ENCODE measurements at places on chromosomes 1 and 21.

GRCh38 chr1:206102292-206102936 is 14.8 kb downstream of the AVPR1B start:
- no peak for DNase-seq

GRCh38 chr1:59692591-59692990 is 122.2 kb upstream of the HOOK1 start:
- peak; percentile 17 for DNase-seq

GRCh38 chr1:56175211-56175610 is 404.2 kb downstream of the PLPP3 start:
- no peak for DNase-seq

- no peak for DNase-seq
Observed at GRCh38 chr1:220786057-220786336, 716 bp upstream of the MTARC1 start.

GRCh38 chr1:235270625-235271024 is 57.4 kb downstream of the ARID4B start:
- DNase-seq = no peak

- no peak for DNase-seq
Observed at GRCh38 chr1:186626356-186626932, 53.8 kb downstream of the PTGS2 start.

- DNase-seq = no peak
Observed at GRCh38 chr1:167469280-167469965, 48.9 kb downstream of the CD247 start.

DNA sequence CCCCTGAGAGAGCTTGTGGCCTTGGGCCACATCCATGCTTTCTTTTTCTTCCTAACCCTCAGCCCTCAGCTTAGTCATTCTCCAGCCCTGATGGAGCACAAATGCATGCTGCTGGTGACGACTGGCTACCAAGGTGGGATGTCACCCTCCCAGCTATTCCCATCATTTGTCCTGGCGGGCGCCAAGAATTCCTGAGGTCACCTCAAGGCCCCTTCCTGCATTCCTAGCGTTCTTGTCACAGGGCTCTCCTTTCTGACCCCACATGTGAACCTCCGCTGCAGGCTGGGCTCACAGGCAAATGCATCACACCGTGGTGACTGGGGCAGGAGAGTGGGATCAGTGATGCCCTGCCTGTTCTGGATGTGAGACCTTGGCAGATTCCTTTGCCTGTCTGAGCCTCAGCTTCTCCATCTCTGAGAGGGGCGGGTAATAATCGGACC is 53.4 kb upstream of the IFFO2 start:
- DNase-seq = no peak

- no peak for DNase-seq
Observed at GRCh38 chr1:172906778-172907592, 143.8 kb downstream of the TNFSF18 start.

GRCh38 chr1:16153999-16154673 is 1.7 kb downstream of the EPHA2 start:
- DNase-seq = no peak

DNA sequence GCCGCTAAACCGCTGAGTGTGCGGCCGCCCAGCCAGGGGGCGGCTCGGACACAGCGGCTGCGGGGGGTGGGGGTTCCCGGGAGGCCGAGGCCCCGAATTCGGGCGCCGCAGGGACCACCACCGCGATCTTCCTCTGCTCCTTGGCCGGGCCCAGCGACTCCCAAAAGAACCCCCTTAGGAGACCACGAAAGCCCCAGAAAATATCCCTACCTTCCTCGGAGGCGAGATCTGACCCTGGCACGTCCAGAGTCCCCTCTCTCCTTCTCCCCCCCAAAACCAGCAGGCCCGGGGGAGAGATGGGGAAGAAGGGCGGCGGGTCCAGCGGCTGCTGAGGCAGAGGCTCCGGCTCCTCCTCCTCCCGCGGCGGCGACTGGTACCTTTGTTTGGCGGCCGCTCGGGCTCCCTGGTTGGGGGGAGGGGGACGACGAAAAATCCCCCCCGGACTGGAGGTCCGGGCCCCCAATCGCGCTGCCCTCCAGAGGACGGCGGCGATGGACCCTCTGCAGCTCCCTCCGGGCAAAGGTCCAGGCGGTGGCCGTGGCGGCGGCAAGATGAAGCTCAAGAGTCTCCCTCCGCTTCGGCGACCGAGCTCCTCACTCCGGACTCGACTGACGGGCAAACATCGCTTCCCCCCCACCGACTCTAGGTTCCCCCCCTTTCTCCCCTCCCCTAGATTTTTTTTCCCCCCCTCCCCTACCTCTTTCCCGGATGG is at the start of gene ARID4B:
TSS of gene ARID4B (minus strand) at position 621 of the 712 bp plus-strand sequence. CDS start 1,260 bp downstream, outside the sequence.
- peak; percentile 67 for DNase-seq

GRCh38 chr1:215599418-215600074 is 32.4 kb downstream of the KCTD3 start:
- no peak for DNase-seq

DNA sequence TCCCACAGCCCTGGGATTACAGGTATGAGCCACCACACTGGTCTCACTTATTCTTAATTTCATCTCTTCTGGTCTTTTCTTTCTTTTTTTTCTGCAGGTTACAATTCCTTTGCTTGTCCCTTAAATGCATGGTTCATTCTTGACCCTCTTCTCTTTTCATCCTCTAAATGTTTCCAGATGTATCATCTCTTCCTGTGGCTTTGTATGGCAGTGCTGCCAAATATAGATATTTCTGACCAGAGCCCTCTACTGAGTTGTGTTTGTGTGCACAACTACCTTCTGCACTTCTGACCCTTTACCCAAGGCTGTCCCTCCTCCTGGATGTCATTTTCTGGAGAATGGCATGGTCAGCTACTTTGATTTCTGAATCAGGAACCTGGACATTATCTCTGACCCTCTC is 32.5 kb downstream of the OLFML3 start:
- DNase-seq = no peak

- DNase-seq = no peak
Observed at GRCh38 chr1:220701974-220702373, 11.8 kb downstream of the C1orf115 start.

DNA sequence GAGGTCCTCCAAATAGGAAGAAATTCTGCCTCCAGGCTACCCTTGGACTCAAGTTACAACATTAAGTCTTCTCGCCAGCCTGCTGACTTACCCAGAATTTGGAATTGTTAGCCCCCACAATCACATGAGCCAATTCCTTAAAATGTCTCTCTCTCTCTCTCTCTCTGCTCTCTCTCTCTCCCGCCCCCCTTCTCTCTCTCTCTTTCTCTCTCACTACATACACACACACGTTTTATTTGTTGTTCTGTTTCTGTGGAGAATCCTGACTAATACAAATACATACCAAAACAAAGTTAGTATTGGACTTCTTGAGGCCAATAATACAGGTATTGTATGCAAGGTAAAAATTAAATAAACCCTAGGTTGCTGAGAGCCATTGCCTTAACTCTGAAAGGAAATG is 72.1 kb downstream of the TNFSF18 start:
- no peak for DNase-seq

- DNase-seq = no peak
Observed at GRCh38 chr1:27049607-27050006, 37.0 kb upstream of the TENT5B start.

DNA sequence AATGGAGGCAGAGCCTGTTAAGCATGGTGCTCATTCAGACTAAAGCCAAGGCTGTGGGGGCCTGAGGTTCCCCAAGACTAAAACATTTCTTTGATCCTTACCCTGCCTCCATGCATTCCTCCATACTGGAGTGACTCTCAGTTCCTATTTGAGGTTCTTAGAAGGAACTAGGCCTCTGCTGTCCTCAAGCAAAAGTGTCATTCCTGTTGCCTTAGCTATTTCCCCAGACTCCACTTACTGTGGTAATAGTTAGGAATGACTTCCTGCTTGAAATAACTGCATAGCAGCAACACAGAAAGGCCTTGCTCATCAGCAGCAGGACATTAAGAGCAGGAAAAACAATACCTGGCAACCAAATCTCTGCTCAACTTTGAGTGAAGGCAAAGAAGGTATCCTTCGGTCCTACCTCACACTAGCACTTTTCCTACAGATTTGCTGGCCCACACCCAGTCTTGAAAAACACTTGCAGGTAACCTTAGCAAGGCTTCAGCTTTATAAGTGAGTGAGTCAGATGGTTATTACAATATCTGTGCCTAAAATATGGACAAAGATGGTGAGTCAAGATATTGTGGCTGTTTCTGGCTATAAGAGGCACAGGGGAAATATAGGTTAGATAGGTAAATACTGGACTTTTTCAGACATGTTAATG is 14.8 kb downstream of the LRRC41 start:
- no peak for DNase-seq

DNA sequence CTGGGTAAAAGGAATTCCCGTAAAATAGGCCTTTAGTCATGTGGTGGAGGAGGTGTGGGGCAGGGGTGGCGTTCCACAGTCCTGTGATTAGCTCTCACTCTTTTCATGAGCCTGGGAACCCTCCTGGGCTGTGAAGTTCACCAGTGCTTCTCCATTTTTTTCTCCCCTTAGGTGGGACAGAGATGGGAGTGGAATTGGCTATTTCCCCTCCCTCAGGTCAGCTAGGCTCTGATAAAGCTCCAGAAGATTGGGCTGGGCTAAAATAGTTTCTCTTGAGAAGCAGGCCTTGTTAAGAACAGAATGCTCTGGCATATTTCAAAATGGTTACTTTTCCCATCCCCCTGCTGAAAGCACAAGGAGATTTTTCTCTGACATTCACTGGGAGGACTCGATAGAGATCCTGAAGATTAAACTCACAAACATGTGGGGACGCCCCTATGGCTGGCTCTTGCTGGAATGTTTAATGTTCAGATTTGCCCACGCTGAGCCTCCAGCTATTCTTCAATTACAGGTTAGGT is 33.4 kb upstream of the SLC2A1 start:
- DNase-seq = no peak

DNA sequence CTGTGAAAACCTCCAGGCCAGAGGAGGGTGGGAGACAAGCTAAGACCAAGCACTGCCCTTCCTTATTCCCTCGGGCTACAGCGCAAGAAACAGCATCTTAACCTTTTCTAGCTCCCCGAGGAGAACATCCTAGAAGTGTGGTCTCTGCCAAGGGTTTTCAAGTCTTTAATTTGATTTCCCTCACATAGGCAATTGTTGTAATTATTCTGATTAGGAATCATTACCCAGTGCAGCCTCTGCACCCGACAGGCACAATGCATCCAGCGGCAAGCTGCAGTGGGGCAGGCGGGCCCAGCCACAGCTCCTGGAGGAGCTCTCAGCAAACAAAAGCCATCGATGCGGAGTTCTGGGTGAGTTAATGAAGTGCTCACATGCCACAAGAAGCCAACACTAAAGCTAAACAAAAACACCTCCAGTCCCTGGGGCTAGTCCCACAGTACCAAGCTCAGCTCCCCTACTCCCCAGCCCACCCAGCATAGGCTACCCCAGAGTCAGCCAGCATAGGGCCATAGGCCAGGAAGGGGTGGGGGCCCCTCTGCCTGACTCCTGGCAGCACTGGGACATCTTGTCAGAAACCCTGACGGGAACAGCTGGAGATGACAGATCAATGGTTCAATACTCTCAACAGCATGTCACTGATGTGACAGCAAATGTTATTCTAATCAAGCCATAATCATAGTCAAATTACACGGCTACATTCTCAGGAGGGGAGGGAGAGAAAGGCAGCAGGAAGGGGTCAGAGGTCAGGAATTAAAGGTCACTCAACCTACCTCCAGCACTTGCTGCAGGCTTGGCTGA is 42.5 kb downstream of the ERI3 start:
- no peak for DNase-seq

GRCh38 chr1:8471451-8471850 is 153.5 kb downstream of the SLC45A1 start:
- DNase-seq = no peak

Data from NCI-H1092 (cell line).